Right lung (tissue), 10 donors: ENCODE measurements at places on chromosomes 3 and 15. TPM values are rescaled to one million over a fixed set of nuclear protein-coding genes. Genes with fewer than 3 reads are reported as not detected.

The TP63 gene
- polyA plus RNA-seq, result 1.1 TPM

DNA sequence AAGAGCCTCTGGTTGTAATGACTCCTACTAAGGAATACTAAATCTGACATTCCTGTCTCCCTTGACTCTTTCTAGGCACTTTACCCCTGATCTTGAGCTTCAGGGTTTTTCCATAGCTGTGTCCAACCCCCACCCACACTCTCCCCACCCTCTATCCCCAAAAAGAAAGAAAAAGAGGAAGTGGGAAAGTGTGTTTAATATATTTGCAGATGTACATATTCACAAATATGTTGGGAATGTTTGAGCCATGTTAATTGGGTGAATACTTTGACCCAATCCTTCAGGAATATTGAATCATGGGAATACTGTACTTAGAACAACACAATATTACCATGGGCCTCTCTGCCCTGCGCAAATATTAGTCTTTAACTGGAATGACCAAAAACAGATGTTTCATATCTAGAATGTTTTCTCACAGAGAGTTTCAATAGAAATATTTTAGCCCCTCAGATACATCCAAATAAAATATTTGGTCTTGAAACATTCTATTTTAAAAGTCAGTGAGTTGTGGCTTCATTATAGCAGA lies 19.8 kb upstream of the PFN2 start:
- DNase-seq, result no peak

GRCh38 chr3:23219552-23219951 lies 16.4 kb downstream of the UBE2E2 start:
- no peak for DNase-seq

The KLHL18 gene
- 13.6 TPM for polyA plus RNA-seq

DNA sequence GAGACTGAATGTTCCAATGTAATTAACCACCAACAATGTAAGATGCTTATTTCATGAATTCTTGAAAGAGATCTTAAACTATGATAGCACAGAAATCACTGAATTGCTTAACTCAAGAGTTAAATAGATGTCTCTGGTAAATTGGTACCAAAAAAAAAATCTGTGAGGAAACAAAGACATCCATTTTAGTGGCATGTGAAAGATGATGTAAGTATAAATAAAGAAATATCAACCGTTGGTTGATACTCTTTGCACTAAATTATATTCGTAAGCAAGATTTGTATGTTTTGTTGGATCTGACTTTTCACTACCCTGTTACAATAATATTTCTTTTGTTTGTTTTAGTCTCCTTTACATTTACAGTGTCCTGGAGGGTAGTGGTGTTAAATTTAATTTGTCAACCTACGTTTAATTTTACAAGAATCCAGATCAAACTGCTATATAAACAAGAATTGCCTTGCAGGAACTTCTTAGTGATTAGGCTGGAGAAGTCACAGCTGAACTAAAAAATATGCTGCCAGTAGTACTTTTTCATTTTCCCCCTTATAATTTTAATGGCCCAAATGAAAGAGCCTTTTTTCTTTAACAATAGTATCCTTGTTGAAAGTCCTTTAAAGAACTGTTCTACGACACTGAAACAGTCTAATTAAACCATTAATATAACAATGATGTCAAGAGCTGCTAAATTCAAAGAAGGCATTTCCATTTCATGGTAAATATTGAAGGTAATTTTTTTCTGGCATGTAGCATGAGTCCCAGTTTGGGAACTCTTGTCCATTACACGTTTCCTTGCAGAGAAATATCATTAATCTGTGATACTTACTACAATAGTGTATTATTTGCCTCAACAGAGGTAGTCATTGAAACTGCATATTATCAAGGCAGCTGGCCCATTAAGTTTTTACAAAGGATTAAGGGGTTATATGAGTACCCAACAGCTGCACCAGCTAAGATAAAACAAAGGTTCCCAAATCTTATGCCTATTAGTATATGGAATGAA lies 109.6 kb upstream of the PHLDB2 start:
- no peak for DNase-seq

DNA sequence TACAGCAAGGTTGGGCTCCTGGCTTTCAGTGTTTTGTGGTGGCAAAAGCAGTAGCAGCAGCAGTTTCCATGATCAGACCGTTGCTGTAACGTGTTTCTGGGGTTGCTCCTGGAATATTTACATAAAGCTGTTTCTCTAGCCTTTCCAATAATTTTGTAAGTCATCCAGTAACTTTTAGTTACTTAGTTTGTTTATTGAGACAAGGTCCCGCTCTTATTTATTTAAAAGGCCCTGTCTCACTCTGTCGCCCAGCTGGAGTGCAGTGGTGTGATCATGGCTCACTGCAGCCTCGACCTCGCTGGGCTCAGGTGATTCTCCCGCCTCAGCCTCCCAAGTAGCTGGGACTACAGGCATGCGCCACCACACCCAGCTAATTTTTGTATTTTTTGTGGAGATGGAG lies 8.8 kb upstream of the MYO5A start:
- no peak for DNase-seq

- no peak for DNase-seq
Observed at GRCh38 chr3:99843590-99844258, 26.1 kb downstream of the CMSS1 start.

- DNase-seq, result no peak
Observed at GRCh38 chr15:56293495-56294292, 50.0 kb upstream of the RFX7 start.

GRCh38 chr3:45509038-45509767 lies 85.3 kb upstream of the LIMD1 start:
- no peak for DNase-seq

The NR2E3 gene
- 0.97 TPM for polyA plus RNA-seq

DNA sequence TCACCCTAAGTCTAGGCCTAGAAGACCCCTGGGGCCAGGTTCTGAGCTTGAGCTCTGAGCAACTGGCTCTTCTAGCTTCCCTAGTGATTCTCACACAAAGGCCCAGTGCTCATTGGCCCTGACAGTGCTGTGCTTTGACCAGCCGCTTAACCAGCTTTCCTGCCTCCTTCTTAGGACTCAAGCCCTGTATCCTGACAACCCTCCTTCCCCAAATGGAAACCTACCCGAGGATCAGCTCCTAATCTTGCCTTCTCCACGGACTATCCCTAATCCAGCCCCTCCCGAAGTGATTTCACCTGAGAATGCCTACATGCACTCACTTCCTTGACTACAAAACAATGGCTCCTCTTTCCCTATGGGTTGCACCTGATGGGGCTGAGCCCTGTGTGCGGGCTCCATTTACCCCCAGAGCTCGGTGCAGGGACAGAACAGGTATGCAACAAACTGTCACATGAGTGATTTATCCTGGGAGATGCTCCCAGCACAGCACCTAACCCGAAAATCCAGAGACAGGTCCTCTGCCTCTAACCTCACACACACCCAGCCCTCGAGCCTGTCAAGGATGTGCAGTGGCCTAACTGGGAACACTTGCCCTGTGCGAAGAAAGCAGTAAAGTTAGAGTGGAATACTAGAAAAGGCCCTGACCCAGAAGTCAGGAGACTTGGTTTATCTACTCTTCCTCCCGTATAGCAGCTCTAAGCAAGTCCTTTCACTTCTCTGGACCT lies 2.3 kb downstream of the MEGF11 start:
- DNase-seq, result no peak

DNA sequence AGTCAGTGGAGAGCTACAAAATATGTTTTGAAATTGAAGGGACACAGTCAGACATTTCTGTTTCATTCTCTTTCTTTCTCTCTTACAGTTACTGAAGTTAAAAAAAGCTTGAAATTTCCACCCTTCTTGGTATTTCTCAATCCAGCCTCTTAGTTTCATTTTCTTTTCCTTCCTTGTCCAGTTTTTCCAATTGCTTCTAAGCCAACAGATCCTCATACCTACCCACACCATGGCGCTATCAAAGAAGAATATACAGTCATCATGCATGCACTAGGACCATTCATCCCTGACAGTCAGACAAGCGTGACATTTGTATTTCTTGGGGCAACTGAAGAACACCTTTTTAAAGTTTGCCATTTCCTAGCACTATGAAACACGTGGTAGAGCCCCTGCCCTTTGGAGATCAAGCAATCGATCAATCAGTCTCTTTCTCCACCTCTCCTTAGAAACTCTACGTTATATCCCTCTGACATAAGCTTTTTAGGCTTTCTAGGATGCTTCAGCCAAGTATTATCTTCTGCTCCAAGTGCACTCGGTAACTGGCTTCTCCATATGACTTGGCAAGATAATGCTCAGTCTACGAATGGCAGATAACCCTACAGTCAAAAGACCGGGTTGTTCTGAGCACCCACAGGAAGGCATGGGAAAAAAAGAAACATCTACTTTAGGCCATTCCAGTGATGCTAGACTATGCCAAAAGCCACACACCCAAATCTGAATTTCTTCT lies 65.4 kb downstream of the FBN1 start:
- no peak for DNase-seq

DNA sequence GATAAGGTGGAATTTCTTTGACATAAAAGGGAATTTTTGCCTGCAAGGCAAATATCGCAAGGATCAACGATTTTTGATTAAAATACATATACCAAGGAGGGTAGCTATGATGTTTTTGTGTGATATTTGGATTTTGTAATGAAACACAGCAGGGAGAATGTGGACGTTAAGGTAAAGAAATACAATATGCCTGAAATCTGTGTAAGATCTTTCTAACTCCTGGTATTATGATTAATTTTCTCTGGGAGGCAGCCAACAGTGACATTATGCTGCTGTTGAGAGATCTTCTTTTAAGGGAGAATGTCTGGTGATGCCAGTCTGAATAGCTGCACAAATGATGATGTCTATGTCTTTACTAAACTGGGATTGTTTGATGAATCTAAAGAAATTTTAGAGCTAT lies 972.2 kb downstream of the SQOR start:
- DNase-seq, result no peak

DNA sequence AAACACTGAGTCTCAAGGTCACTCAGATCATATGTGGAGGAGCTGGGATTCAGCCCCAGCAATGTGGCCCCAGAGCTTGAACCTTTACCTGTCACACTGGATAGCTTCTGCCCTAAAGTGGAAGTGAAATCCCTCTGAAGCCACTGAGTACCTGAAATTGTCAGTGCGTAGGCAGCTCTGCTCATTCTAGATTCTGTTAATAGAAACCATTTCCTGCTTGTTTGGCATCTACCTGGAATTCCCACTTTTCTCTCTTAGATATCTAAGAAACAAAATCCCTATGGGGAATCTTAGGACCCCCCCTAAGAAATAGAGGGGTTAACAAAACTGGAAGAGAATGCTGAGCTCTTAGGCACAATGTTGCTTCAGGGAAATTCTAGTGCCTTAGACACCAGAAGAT lies 29.8 kb downstream of the FBXL22 start:
- DNase-seq, result no peak
